Natural killer cell treated with Interleukin-12 subunit alpha and Interleukin-12 subunit beta and Interleukin-15 and Interleukin-18, amount 100 ng/mL, for 72 hours (primary cell): ENCODE measurements at places on chromosomes 16 and 17. TPM values are rescaled to one million over a fixed set of nuclear protein-coding genes. Genes with fewer than 3 reads are reported as not detected.

GRCh38 chr16:85448557-85449190 lies 164.4 kb upstream of the GSE1 start:
- DNase-seq, result no peak

DNA sequence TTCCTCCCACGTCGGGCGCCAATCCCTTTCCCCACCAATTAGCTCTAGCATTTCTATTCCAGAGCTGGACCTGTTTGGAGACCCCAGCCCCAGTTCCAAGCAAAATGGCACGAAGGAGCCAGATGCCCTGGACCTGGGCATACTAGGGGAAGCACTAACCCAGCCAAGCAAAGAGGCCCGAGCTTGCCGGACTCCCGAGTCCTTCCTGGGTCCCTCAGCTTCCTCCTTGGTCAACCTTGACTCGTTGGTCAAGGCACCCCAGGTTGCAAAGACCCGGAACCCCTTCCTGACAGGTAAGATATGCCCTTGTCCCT lies 5.6 kb upstream of the SPATA20 start:
- DNase-seq, result no peak

DNA sequence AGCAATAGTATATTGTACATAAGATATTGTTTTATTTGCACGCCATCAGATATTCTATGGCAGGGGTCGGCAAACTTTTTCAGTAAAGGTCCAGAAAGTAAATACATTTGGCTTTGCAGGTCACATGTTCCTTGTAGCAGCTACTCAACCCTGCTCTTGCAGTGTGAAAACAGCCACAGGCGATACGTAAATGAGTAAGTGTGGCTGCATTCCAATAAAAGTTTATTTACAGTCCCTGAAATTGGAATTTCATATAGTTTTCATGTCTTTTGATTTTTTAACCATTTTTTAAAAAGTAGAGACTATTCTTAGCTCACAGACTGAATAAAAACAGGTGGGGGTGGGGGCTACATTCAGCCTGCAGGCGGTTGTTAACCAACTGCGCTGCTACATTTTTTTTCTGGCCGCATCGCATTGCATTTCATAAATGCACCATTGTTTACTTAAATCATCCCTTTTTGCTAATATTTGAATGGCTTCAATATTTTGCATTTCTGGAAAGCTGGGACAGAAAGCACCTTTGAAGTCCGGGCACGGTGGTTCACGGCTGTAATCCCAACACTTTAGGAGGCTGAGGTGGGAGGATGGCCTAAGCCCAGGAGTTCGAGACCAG lies 50.5 kb upstream of the HAPSTR1 start:
- no peak for DNase-seq

- no peak for DNase-seq
Measured at GRCh38 chr16:10242916-10243315, 60.7 kb upstream of the GRIN2A start.

- DNase-seq, result no peak
Measured at GRCh38 chr17:70774339-70775117, 605.2 kb downstream of the KCNJ2 start.

NME2 gene
- 499 TPM for total RNA-seq

GRCh38 chr17:42866631-42867575 lies 15.9 kb downstream of the AOC3 start:
- DNase-seq, result no peak
